HuH-7 (cell line): ENCODE measurements at places on chromosomes 3 and 15.
A peak's percentile ranks its signal among the peaks of the same experiment; 100 is the strongest.

DNA sequence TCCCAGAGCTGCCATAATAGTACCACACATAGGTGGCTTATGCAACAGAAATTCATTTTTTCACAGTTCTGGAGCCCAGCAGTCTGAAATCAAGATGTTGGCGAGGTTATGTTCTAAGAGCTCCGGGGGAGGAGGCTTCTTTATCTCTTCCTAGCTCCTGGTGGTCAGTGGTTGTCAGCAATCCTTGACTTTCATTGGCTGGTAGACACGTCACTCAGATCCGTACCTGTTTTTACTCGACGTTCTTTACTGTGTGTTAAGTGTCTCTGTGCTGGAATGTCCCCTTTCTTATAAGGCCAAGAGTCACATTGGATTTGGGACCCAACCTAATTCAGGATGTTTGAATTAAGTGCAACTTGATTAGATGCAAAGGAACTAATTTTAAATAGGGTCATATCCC, 218.5 kb upstream of the CNTN3 start:
- DNase-seq = no peak

DNA sequence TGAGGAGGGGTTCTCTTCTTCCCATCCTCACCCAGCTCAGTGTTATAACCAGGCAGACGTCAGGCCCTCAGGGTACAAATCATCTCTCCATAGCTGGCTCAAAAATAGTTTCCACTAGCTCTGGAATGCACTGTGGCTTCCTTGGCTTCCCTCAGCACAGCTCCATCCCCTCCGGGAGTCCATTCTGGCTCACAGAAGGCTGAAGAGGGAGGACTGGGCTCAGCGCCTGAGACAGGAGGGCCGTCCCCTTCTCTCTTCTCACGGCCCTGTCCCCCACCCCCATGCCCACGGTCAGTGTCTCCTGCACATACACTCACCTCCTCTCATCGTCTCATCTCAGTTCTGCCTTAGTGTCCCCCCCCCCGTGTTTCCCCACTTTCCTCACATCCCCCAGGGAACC, 50.1 kb downstream of the UMPS start:
- DNase-seq = no peak

GRCh38 chr15:70763120-70763949, at the start of gene UACA:
TSS of gene UACA (minus strand) at chr15:70763558. CDS start at chr15:70763407, 151 bp downstream.
- peak; percentile 93 for DNase-seq

DNA sequence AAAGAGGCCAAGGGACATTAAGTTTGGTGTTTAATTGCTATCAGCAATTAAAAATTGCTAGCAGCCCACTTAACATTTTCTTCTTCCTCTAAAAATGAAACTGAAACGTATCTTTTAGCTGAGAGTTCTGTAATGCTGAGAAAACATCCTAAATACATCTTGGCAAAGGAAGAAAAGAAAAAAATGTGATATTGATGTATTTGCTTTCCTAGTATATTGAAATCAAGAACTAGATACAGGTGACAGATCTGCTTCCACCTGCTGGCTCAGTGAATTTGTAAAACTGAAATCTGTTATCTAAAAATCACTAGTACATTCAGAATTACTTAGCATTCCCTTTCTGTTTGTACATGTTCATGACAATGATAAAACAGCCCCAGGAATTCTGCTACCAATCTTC, 283.2 kb downstream of the ZBTB20 start:
- DNase-seq = no peak

DNA sequence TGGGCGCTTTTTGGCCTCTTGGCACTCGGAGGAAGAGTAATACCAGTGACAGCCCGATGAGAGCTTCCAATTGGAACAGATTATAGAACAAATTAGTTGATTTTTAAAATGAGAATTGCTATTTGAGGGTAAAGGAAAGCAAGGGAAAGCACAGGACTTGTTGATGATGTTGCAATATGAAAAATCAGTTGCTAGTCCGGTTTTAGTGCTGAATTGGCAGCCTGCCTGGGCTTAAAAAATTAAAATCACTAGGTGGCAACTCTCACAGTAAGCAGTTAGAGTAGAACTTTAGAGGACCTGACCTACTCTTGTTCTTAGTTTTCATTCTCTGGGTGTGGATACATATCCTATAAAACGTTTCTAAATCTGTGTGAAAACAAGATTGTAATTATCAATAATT, 2.1 kb upstream of the SCAANT1 start:
- no peak for DNase-seq

DNA sequence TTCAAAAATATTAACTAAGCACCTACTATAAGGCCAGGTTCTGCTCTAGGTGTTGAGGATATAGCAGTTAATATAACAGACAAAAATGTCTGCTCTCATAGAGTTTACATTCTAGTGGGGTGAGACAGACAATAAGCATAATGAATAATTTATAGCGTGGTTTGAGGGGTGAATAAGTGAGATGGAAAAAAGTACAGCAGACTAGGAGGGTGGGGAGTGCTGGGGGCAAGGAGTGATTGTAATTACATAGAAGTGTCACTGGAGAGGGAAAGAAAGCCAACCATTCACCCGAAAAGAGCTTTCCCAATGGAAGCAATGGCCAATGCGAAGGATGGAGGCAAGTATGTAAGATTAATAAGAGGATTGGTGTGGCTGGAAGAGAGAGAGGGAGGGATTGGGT, 552.9 kb upstream of the KCNMB2 start:
- DNase-seq = no peak

GRCh38 chr15:74376825-74377581, 9.6 kb upstream of the CYP11A1 start:
- no peak for DNase-seq

DNA sequence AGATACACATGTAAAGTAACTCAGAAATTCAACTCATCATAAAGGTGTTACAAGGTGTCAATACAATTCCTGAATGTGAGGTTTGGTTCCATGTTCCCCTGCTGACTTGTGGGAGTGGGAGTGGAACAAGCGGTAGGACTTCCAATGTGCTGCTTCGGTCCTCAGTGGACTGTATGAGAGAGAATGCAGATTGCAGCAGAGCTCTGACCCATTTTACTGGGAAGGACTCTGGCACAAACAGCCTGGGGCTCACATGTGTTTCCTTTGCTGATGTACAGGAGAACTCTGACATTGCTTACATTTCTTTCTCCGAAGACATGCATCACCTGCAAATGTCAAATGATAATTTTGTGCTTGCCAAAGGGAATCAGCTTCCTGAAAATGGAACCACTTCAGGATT, 111.5 kb downstream of the UNC13C start:
- no peak for DNase-seq

DNA sequence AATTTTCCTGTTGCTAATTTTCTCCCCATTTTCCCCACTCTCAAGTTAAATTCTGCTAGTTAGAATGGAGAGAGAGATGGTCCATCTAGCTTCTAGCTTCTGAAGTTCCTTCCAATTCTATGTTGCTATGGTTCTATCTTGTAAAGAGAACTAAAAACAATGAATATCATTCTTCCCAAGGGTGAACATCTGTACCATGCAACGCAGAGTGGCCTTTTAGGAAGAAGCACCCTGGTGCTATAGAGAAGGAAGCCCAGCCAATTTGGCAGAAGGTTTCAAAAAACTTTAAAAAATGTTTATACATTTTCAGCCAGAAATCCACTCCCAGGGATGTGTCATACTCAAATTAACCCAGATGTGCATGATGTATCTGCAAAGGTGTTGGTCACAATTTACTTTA, 149.1 kb downstream of the SEMA6D start:
- DNase-seq = no peak

DNA sequence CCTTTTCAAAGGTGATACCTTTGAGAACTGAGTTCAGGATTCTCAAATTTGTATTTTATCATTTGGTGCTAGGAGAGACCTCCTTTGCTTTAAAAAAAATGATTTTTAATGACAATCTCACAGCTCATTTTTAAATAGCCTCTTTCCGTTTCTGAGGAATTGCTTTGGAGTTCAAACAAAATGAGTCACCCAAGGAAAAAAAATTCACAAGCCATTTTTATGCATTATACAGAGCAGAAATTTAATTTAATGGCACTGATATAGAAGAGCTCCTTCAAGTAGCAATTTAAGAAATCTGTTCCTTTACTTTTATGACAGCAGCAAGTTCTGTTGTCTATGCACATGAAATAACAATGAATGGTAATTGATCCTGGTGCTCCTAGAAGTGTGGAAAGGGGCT, 337.9 kb upstream of the KCNMB2 start:
- no peak for DNase-seq

GRCh38 chr3:157030712-157031111, 129.2 kb downstream of the CCNL1 start:
- no peak for DNase-seq

DNA sequence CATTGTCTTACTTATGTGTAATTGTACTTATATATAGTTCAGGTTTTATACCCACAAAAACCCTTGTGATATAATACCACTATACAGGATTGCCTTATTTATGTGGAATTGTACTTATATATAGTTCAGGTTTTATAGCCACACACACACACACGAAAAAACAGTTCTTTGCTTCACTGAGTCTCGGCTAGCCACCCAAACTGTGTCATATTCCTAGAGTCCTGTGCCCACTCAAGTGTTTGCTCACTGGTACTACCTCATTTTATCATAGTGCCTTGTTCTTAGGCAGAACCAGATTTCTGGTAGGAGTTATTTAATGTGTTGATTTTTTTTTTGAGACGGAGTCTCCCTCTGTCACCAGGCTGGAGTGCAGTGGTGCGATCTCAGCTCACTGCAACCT, 12.5 kb downstream of the RASA2 start:
- DNase-seq = no peak

DNA sequence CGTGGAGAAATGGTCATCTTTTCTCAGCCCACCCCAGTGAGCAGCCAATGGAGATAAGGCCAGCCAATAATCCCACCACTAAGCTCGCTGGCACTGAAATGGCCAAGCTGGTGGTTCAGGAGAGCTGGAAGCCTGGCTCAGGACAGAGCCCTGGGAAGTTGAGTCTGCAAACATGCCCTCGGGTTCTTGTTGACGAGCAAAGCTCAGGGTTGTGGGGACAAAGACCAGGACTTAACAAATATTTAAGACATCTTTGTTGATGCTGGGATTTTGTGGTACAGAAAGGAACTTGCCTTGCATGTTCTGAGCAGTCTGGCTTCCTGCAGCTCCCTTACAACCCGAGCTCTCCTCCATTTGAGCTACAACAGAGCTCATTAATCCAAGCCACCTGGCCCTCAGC, 4.4 kb downstream of the FAH start:
- DNase-seq = no peak

GRCh38 chr3:46400000-46400734, 6.7 kb downstream of the CCR5AS start:
- no peak for DNase-seq

DNA sequence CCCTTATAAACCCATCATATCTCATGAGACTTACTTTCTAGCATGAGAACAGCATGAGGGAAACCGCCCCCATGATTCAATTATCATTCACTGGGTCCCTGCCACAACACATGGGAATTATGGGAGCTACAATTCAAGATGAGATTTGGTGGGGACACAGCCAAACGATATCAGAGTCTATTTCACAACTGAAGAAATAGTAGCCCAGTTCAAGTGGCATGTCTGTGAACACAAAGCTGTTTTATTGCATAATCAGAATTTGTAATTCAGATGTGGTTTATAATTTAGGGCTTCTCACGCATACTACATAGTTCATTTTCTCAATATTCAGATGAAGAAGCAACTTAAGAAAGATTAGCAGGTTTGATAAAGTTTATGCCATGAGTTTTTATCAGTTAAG, 1188.0 kb upstream of the ALCAM start:
- DNase-seq = no peak

DNA sequence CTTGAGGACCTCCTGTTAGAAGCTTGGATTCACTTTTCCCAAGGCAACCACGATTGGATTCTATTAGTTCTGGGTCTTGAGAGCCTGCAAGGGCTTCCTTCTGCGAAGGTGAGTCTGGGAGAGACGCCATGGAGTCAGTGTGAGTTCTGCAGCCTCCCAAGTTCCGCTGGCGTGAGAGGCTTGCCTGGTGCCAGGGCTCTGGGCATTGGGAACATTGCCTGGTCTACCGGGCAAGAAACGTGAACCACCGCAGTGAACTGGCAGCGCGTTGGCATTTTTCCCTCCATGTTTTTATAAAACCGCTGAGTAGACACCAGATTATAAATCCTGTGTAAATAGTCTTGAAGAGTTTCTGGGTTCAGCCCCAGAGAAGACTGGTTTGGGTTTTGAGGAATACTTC, 160.9 kb downstream of the IGF1R start:
- no peak for DNase-seq

DNA sequence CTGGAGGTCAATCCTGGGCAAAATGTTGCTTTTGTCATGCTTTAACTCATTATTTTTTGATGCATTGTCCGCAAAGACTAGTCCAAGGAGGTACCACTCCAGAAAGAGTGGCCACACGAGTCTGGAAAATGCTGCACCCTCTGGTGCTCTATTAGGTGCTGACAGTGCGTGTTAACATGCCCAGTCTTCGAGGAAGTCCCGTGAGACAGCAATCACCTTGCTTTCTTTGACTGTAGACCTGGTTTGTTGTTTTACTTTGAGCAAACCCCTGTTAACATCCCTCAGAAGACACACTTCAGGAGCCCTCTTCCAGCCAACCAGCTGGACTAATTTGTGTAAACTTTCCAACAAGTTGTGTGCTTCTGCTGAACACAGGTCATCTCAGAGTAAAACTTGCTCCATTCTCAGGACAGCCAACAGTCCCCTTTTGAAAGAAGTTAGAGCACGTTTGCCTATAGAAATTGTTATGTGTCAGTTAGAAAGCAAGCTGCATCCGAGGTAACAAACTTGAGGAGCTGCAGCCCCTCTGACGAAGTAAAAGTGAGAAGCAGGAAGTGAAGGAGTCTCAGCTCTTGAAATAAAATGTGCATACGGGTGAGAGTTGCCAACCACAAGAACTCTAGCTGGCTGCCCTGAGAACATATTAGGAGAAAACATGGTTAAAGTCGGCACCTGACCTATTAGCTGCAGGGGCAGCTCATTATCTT, 205.0 kb downstream of the LPP start:
- DNase-seq = no peak

GRCh38 chr15:90675464-90675863, 41.7 kb upstream of the BLM start:
- DNase-seq = no peak

DNA sequence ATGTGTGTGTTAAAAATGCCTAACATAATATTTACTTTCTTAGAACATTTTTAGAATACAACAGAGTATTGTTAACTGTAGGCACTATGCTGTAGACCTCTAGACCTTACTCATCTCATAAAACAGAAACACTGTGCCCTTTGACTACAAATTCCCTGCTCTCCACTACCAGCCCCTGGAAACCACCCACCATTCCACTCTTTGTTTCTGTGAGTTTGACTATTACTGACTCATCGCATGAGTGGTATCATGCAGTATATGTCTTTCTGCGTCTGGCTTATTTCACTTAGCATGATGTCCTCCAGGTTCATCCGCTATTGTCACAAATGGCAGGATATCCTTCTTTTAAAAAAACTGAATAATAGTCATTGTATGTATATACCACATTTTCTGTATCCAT, 216.7 kb upstream of the CFAP20DC start:
- DNase-seq = no peak

- DNase-seq = no peak
Measured at GRCh38 chr3:24338409-24339130, 156.1 kb downstream of the THRB start.

DNA sequence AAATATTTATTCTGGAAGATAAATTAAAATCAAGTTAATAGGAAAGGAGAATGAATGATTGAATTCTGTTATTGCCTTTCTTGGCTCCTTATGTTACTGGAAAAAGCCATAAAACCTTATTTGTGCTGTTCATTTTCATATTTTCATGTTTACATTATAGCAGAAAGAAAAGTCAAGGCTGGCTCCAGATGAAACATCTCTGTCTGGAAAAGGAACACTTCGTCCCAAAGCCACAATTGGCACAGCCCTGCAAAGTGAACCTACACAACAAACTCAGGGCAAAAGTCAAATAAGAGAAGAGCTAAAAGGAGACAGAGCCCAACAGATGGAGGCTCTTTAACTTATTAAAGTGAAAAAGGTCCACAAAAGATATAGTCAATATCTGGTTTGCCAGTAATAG, 73.4 kb downstream of the GTPBP8 start:
- no peak for DNase-seq
